SJSA1 (cell line): ENCODE measurements at places on chromosomes 7 and 10. TPM values are rescaled to one million over a fixed set of nuclear protein-coding genes. Genes with fewer than 3 reads are reported as not detected.

DNA sequence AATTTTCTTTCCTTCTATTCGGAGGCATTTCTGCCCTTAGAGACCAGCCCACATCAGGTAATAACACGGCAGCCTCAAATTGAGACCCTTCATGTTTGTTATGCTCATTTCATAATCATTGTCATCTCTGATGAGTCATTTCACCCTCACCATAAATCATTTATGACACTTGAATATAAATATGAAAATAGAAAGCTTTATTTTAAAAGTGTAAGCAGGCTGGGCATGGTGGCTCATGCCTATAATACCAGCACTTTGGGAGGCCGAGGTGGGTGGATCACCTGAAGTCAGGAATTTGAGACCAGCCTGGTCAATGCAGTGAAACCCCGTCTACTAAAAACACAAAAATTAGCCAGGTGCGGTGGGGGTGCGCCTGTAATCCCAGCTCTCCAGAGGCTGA is 57.4 kb upstream of the EGFR start:
- no peak for DNase-seq

UPK3BL1 gene
- 20.9 and 21.2 TPM in 2 replicates for total RNA-seq

- DNase-seq = no peak
Measured at GRCh38 chr7:26376175-26376917, 84.7 kb downstream of the SNX10 start.

MEIG1 gene
- total RNA-seq = not detected in 2 replicates
